ENCODE measurements at places on chromosomes 4 and X.

GRCh38 chrX:70979136-70979762 is 48.4 kb upstream of the SLC7A3 start:
- DNase-seq: no peak

DNA sequence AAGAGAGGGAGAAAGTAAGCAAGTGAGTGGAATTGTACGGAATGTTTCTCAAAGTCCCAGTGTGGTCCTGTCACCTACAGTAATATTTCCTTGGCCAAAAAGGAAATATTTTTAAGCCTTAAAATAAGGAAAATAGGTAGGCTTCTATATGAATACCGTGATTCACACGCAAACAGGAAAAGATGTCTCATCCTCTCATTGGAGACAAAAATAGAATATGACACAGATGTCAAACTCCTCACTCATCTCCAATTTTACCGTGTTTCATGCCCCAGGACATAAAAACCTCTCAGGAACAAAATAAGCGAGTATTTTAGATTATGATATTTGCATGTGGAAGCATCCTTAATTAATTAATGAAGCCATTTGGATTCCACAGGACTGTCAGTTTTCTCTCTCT is 1269.5 kb downstream of the RAPGEF2 start:
- no peak for DNase-seq

DNA sequence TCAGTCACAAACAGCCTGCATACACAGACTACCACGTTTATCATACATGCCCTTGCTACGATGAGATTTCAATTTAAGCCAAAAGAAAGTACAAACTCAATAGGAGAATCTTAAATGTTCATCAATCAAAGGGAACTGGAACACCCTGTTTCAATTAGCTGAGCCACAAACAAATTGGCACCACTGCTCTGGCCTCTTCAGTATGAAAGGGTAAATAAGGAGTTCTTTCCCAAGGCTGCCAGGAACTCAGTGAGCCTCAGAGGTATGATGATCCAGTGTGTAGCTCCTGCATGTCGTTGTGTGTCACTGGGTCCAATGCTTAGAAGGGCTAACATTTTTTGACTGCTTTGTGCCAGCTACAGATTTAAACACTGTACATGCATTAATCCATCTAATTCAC is 5.4 kb downstream of the RNF150 start:
- no peak for DNase-seq

DNA sequence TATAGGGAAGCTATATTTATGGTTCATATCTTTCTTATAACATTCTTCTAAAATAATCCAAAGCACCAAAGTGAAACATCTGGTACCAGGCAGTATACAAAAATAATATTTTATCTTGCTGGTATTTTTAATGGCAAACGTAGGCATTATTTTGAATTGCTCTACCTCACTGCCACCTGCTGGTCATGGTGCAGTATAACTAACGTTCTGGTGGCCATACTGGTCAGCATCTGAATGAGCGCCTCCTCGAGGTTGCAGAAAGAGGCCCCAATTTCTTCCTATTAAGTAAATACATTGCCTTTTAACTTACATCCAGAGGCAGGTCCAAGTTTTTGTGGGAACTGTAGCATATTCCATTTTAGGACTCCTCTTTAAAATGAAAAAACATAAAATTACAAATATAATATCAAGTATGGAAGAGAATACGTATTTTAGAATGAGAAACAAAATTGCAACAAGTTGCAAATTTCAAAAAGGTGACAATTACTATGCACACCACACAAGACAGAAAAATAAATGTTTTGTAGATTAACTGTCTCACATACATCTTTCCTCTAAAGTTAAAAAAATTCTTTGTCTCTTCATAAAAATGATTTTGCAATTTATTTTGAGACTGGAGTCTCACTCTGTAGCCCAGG is 22.9 kb upstream of the CWH43 start:
- DNase-seq: peak; percentile 55

DNA sequence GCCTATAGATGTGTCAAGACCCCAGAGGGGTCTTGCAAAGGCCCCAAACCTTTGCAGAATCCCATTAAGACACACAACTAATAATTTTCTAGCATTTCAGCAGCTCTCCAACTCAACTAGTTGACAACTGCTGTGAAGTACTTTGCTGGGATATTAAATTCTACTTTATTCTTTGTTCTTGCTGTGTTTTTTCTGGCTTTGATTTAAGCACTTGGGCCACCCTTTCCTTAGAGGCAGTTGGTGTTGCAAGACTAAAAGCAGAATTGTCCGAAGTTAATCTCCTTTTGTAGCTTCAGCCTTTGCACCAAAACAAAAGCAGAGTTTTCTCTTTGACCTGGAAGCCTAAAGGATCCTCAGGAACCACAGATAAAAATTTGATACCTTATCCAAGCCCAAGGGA is 353.1 kb upstream of the CLNK start:
- no peak for DNase-seq

- no peak for DNase-seq
Observed at GRCh38 chr4:85994576-85994975, 365.3 kb downstream of the MAPK10 start.
